ENCODE measurements at places on chromosomes 2 and 18.

DNA sequence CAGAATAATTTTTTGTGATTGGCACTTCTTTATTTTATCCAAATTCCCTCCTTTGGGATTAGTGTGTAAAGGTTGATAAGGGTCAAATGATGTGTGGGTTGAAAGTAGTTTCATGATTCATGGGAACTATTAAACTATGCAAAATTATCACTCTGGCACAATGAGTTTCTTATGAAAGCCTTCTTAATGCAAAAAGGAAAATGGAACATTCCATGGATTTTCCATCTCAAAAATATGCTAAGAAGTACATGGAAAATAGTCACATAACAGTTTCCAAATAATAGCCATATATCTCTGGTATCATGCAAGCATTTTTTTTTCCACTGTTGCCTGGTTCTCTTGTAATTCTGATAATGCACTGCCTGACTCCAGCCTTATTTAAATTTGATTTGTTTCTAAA lies 639.7 kb downstream of the NR4A2 start:
- DNase-seq: no peak

- no peak for DNase-seq
These were observed 378.4 kb upstream of the PIK3C3 start for GRCh38 chr18:41576643-41577042.

- no peak for DNase-seq
These were observed 4.3 kb upstream of the NEUROD1 start for GRCh38 chr2:181684454-181685149.

- DNase-seq: no peak
These were observed 9.3 kb downstream of the KCNIP3 start for GRCh38 chr2:95306336-95306895.

DNA sequence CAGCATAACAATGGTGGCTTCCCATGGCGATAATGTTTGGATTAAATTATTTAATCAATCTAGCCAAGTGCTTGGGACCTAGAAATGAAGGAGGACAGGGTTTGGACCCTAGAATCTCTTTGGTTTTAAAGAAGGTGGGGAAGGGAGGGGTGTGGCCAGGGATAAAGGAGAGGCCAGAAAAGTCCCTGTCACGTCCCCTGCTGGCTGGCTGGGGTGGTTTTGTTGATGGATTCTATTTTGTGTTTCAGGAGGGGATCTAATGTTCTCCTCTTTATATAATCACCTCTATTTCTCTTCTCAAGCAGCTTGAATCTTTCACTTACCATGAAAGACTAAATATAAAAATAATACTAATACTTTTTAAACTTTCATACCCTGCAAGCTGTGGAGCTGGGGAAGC lies 52.6 kb upstream of the GALR1 start:
- no peak for DNase-seq

GRCh38 chr2:80300346-80300745 lies 4.2 kb downstream of the LRRTM1 start:
- DNase-seq: no peak

DNA sequence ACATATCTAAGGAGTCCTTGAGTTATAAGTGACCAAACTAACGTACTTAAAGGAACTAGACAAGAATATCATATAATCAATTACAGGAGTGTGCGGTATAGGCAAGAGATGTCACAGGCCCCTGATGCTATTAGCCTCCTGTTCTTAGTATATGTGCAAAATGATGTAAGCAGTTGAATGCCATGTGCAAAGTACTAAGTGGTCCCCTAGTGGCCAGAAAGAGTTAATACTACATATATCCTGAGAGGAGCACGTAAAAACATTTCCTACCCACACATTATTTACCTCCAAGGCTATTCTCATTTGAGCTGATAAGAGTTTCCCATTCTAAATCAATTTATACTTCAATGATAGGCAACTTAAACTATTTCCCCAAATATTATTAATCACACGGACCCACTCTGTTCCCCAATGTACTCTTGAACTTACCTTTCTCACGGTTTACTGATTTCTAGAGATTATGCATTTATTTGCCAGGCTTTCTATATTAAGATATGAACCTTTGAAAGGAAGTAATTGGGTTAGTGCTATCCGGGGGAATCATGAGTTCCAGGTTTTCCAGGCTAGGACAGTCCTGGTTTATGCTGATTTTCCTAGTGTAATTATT lies 158.0 kb upstream of the KLHL14 start:
- no peak for DNase-seq

GRCh38 chr2:127217470-127218325 lies 2.4 kb downstream of the CYP27C1 start:
- no peak for DNase-seq

DNA sequence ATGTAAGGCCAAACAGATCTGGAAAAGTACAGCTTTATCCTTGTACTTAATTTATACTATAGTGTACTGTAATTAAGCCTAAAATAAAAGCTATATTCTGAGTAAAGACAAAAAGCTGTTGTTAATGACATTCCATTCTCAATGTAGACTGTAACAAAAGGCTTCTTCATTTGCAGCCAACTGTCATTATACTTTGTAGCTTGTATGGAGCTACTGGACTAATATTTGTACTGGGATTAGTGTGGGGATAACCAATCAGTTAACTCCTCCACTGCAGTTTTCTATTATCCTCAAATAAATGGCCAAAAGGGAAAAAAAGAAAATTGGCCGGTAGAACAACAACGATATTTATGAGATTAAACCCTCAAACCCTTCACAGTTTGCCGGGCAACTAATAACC lies 66.5 kb downstream of the STK39 start:
- DNase-seq: no peak

DNA sequence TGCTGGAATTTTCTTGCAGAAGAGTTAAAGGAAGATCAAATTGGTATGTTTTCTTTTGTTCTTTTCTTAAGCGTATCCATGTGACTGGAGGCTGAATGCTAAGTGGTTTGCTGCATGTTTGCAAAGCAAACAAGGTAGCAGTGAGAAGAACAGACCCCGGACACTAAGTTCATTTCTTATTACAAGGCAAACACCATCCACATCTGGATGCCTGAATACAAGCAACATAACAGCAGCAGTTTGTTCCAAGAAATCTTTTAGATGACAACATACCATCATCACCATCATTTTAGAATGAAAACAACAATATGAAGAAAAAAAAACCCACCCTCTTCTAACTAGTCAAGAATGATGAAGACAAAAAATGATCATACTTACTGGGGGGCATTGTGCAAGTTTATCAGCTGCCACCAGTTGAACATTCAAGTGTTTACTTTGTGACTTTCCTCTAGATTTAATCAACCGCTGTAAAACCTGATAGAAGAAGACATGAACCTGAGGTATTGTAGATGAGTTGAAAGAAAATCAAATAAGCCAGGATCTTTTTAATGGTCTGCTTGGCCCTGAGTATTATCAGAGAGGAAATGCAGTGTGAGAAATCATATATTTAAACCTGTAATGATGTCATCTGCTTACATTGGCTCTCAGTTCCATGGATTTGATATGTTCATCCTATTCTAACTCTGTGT lies 25.0 kb upstream of the ARL5A start:
- no peak for DNase-seq

DNA sequence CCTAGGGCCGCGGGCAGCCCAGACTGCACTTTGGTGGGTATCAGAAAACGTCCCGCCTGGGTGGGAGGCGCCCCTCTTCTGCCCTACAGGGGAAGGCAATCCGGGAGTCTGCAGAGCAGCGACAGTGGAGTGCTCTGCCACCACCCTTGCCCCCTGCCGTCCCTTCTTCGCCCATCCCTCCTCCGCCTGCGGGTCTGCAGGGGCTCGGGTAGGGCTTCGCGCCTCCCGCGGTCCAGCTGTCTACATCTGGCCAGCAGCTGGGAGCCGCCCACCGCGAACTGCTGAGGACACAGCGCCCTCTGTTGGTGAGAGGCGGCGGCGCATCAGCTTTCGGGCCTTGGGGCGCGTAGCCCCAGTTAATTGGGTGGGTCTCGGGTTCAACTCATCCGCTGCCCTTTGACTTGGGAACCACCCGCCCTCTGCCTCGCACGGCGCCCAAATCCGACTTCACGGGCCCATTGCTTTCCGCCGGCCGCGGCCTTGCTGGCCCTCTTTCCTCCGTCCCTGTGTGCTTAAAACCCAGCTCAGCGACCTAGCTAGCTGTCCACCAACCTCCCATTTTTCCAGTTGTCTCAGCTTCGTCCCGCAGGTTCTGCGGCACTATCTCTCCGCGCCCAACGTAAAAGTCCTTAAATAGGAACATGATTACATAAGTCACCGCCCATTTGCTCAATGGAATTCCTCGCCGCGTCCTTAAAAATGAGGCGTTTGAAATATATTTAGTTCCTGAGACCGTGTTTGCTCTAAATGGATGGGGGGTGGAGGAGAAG lies 17.6 kb downstream of the WNT10A start:
- peak; percentile 80 for DNase-seq

- no peak for DNase-seq
These were observed 47.1 kb downstream of the NEDD4L start for GRCh38 chr18:58091099-58091611.

DNA sequence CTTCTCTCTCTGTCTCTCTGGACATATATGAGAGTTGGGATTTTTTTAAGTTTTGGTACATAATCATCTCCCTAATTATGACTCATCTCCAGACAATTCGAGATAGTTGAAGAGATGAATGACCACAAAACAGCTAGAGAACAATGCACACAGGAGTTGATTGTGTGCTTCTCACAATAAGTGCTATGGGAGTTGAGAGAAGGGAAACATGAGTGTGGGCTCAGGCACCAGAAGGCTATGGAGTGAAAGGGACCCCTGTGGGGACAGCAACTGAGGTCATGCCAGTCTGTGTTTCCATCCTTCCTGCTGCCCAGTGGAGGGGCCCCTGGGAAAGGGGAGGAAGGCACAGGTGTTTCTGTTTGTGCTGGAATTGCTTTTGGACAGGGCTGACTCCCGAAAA lies 6.5 kb upstream of the YWHAQ start:
- DNase-seq: no peak

- DNase-seq: no peak
These were observed 341.3 kb downstream of the MYCN start for GRCh38 chr2:16281451-16282335.

GRCh38 chr18:48638896-48639771 lies 100.3 kb downstream of the CTIF start:
- no peak for DNase-seq

DNA sequence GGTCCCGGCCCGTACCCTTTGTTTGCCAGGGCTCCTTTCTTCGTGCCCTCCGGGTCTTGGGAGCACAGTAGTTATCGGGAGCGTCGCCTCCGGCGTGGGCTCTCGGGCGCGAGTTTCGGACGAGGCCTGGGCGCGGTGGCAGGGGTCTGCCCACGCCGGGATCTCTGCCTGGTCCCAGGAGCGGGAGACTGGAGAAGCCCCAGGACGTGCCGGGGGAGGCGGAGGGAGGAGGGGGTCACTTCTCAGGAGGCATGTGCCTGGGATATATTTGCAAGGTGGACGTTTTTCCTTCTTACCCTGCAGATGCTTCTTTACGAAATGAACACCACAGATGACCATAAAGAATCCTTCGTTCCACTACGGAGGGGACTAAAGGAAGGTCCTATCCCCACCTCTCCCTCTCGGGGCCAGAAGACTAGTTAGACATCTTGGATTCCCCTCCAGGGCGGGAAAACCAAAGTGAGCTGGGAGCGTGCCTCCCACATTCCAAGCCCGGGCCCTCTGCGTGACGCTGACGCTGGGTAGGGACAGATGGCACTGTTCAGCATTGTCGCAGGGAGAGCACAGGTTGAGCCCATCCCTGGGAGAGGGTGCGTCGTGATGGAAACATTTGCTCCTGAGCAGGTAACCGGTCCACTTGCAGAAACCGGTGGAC lies 483 bp upstream of the FHL2 start:
- no peak for DNase-seq

GRCh38 chr18:61825386-61825785 lies 67.4 kb downstream of the RNF152 start:
- no peak for DNase-seq

- no peak for DNase-seq
These were observed 47.0 kb downstream of the CAB39 start for GRCh38 chr2:230759481-230760167.

DNA sequence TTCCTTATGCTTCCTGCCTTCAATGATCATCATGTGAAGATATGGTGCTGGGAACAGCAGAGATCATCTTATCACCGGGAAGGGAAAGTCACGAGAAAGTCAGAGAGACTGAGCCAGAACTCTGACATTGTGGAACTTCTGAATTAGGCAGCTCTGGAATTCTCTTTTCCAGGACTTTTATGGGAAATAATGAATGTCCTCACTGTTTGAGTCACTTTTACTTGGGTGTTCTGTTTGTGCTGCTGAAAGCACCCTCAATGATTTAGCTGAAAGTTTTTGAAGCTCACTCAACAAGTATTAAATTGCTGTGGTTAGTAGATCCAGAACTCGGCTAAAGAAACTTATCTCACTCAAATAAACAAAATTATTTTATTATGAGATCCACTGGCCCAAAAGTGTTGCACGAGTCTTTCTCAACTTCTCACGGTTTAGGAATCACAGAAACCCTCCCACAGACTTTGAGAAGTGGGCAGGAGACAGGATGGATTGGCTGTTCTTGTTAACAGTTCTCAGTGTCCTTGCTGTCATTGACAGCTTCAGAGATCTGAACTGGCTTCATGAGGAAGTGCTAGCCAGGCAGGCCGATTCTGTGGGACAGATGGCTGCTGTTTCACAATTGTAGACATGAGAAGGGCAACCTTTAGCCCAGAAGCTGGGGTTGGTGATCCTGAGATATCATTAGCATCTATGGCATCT lies 26.4 kb upstream of the ATRAID start:
- DNase-seq: no peak

DNA sequence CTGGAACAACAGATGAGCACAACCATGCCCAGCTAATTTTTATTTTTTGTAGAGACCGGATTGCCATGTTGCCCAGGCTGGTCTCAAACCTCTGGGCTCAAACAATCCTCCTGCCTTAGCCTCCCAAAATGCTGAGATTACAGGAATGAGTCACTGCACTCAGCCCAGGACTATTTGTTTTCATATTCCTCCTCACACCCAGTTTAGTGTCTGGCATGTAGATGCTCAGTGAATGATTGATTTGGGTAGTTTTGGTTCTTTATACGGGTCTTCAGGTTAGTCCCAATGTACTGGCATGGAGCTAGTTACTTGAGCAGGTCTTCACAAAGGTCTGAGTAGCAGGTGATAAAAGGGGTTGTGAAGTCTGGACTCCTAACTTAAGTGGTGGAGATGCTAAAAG lies 6.2 kb downstream of the EIF2B4 start:
- no peak for DNase-seq

GRCh38 chr2:208579678-208580077 lies 173.1 kb downstream of the PTH2R start:
- DNase-seq: no peak

DNA sequence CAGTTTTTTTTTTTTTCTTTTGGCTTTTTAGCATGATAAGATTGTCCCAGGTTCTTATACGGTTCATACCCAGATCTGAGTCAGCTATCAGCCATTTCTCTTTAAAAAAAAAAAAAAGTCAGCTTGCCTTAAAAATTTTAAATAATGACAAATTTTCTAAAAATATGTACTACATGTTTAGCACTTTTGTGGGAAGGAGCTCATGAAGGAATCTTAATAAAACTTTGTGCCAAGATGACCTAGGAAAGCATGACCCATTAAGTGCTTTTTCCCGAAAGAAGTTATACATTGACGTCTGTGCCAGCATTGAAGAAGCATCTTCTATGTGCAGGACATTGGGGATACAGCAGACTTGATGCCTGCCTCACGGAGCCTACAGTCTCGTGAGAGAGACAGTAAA lies 4.5 kb upstream of the RBMS1 start:
- no peak for DNase-seq

Data from T-helper 2 cell treated with Interferon-gamma antibody and Interleukin-4, amounts not matched to agents 5 μg/mL and 100 μg/mL, for 36 hours (primary cell).